Mesothelial cell of epicardium (in vitro differentiated cells): ENCODE measurements at places on chromosomes 7 and 10. TPM values are rescaled to one million over a fixed set of nuclear protein-coding genes. Genes with fewer than 3 reads are reported as not detected.

GRCh38 chr7:128835790-128836641 is 5.8 kb downstream of the FLNC start:
- peaks cover 15% of the 10 kb centered on the region for H3K36me3 ChIP-seq
- H3K4me1 ChIP-seq = peaks cover 32% of the 10 kb centered on the region
- DNase-seq = no peak
- H3K27ac ChIP-seq = no peak overlapping the region

GRCh38 chr10:116198676-116199035 is 74.3 kb downstream of the GFRA1 start:
- H3K4me1 ChIP-seq = no peaks in the 10 kb centered on the region
- peaks cover 9% of the 10 kb centered on the region for H3K36me3 ChIP-seq
- no peak for DNase-seq
- no peak overlapping the region for H3K4me3 ChIP-seq
- peaks cover 1% of the 10 kb centered on the region for H3K27me3 ChIP-seq
- H3K27ac ChIP-seq = no peak overlapping the region

The TET1 gene
- 34.2 to 35.7 TPM (median 35.6 TPM) in 3 replicates for total RNA-seq

DNA sequence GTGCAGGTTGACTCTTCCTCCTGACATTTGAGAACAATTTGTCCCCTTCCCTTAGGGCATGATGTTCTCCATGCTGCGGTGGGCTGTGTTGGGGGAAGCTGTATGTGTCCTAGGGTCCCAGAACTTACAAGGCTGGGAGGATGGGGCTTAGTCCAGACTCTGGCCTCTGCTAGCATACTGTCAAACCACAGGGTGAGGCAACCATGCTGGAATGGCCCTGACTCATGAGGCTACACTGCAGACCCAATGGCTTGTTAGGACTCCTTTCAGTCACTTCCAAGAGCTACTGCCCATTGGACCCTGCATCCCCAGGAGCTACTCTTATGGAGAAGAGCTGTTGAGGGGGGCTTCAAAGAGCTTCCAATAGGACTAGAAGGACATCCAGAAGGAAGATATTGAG is 20.1 kb upstream of the FAM170B start:
- H3K4me1 ChIP-seq = no peaks in the 10 kb centered on the region
- H3K36me3 ChIP-seq = no peaks in the 10 kb centered on the region
- H3K27ac ChIP-seq = no peak overlapping the region
- no peak for DNase-seq

- no peaks in the 10 kb centered on the region for H3K27me3 ChIP-seq
- H3K27ac ChIP-seq = peak overlapping the region; percentile 55
- DNase-seq = no peak
- no peak overlapping the region for H3K4me3 ChIP-seq
- peaks cover 1% of the 10 kb centered on the region for H3K36me3 ChIP-seq
Measured at GRCh38 chr10:82796510-82796909, 921.5 kb downstream of the NRG3 start.

DNA sequence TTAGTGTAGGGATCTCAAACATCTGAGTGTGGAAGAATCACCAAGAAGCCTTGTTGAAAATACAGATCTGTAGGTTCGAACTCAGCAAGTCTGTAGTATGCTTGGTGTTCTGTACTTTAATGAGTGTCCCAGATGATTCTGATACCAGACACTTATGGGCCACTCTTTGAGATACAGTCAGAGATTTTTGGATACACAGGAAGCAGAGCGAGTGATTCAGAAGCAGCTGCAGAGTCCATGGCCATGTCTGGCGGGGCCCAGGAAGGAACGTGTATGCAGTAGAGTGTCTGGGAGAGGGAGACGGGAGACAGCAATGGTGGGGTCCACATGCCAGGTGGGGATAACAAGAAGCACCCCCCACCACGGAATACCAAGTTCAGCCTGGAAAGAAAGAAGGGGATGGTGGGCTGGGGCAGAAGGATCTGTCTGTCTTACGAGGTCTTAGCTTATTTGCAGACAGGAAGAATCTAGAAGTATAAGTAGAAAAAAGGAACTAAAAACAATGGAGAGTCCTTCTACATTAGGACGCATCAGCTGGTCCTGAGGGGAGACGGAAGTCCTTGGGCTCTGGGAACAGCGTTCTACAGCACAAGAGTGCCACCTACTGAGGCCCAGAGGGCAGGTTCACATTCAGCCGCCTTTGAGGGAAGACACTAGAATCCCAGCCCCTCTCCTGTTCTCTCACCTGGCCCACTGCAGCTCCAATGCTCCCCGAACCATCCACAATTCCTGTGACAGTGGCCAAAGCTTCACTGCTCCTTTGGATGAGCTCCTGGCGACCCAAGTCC is 55.4 kb downstream of the SLC37A3 start:
- H3K36me3 ChIP-seq = peaks cover 52% of the 10 kb centered on the region
- H3K4me1 ChIP-seq = no peaks in the 10 kb centered on the region
- no peak overlapping the region for H3K4me3 ChIP-seq
- DNase-seq = no peak
- H3K27ac ChIP-seq = no peak overlapping the region

The CYTH3 gene
- 28.3 to 29.9 TPM (median 29.2 TPM) in 3 replicates for total RNA-seq

The CPA2 gene
- total RNA-seq = 0.54 to 0.73 TPM (median 0.72 TPM) in 3 replicates

- H3K4me1 ChIP-seq = peaks cover 24% of the 10 kb centered on the region
- no peaks in the 10 kb centered on the region for H3K36me3 ChIP-seq
- H3K27ac ChIP-seq = peak overlapping the region; percentile 98
- peak overlapping the region; percentile 28 for H3K4me3 ChIP-seq
- no peaks in the 10 kb centered on the region for H3K27me3 ChIP-seq
- DNase-seq = peak; percentile 50
Measured at GRCh38 chr10:73965890-73966768, 31.8 kb upstream of the VCL start.

The LRRC61 gene
- total RNA-seq = 3.3 to 4.0 TPM (median 3.4 TPM) in 3 replicates

DNA sequence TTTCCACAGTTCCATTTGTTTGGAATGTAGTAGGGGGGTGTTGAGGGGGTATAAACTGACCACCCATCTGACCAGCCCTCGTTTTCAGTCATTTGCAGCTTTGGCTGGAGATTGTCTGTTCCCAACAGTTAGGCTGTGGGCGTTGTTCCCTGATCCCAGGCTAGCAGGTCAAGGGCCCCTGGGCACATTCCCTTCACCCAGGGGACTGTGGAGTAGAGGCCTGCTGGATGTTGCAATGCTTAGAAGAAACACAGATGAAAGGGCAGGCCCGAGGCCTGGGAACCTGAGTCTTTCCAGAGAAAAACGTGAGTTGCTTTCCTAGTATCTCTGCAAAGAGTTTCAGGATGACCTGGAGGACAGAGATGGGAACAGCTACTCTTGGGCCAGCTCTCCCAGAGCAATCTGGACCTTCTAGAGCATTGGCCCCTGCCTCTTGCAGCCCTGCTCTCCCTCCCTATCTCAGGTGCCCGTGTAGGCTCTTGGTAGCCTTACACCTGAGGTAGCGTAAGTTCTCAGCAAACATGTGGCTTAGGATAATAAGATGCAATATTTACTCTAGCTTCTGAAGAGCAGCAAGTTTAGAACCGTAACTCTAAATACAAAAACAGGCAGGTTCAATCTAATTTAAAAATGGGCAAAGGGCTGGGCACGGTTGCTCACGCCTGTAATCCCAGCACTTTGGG is 99.4 kb upstream of the EFCAB10 start:
- H3K27ac ChIP-seq = no peak overlapping the region
- H3K36me3 ChIP-seq = no peaks in the 10 kb centered on the region

DNA sequence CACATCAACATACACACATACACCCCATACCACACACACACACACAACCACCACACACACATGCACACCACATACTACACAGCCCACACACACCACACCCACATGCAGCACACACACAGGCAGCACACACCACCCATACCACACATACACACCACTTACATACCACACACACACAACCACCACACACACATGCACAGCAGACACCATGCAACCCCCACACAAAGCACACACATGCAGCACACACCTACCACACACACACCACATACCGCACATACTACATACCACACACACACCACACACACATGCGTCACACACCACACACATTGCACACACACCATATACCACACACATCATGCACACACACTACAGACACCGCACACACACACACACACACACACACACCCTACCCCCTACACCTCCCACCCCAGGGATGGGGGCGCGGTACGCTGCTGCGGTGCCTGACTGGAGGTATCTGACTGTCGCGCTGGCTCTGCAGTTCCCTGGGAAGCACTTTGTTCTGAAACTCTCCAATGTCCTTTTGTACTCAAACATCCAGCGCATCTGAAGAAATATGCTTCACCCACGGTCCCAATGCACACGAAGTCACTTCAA is 5.4 kb upstream of the TRPV6 start:
- no peak overlapping the region for H3K4me3 ChIP-seq
- H3K36me3 ChIP-seq = no peaks in the 10 kb centered on the region
- no peak for DNase-seq
- no peak overlapping the region for H3K27ac ChIP-seq
- peaks cover 3% of the 10 kb centered on the region for H3K27me3 ChIP-seq

The SLC18A3 gene
- 0.18 to 0.34 TPM (median 0.18 TPM) in 3 replicates for total RNA-seq

The SLC26A3 gene
- total RNA-seq = not detected in 3 replicates

GRCh38 chr7:155738652-155739537 is 73.4 kb downstream of the SHH start:
- no peak overlapping the region for H3K4me3 ChIP-seq
- peaks cover 26% of the 10 kb centered on the region for H3K36me3 ChIP-seq
- H3K27ac ChIP-seq = no peak overlapping the region
- H3K4me1 ChIP-seq = no peaks in the 10 kb centered on the region

The NUTM2E gene
- total RNA-seq = 0.78 to 1.0 TPM (median 0.81 TPM) in 3 replicates

The VAX1 gene
- 0.09 TPM in 1 of 3 replicates, not detected in the others for total RNA-seq

DNA sequence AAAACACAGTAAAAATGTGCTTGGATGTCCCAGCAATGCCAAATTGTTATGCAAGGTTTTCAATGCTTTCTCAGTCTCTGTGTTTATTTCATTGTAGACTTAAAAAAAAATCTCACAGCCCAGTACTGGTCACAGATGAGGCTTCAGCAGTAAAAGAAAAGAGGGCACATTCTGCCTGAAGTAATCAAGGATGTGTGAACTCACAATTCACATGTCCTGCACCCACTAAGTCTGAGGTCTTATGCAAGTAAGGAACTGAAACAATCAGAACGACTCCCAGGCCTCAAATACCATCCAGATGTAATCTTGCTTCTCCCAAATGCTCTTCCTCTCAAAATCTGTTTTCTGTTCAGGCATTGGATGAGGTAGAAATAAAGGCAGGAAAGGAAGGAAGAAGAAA is 33.7 kb downstream of the ADRB1 start:
- H3K36me3 ChIP-seq = no peaks in the 10 kb centered on the region
- no peak overlapping the region for H3K27ac ChIP-seq
- no peak for DNase-seq
- no peaks in the 10 kb centered on the region for H3K4me1 ChIP-seq

DNA sequence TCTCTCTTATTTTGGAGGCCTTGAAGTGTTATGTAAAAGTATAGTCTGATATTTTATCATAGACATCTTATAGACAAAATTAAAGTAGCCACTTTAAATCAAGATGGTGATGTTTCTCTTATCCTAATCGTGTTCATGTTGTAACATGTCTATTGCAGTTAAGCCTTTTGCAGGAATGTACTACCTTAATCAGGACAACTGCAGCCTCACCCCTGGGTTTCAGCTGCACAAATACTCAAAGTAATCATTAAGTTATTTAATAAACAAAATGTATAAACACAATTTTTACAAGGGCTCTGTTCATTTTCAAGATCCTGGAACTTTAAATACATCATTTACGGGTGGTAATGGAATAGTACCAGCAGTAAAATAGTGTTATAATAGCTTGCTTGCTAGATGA is 14.4 kb upstream of the KIF5B start:
- peaks cover 26% of the 10 kb centered on the region for H3K4me1 ChIP-seq
- H3K27me3 ChIP-seq = no peaks in the 10 kb centered on the region
- no peaks in the 10 kb centered on the region for H3K36me3 ChIP-seq

- no peak overlapping the region for H3K27ac ChIP-seq
- no peak overlapping the region for H3K4me3 ChIP-seq
- peaks cover 8% of the 10 kb centered on the region for H3K4me1 ChIP-seq
Measured at GRCh38 chr7:74502216-74502891, 48.6 kb downstream of the GTF2IRD1 start.

GRCh38 chr10:18325889-18326531 is 185.8 kb downstream of the CACNB2 start:
- no peak for DNase-seq
- H3K27ac ChIP-seq = no peak overlapping the region
- H3K36me3 ChIP-seq = no peaks in the 10 kb centered on the region
- no peak overlapping the region for H3K4me3 ChIP-seq

GRCh38 chr10:133388236-133388972 is 5.6 kb upstream of the MTG1 start:
- no peaks in the 10 kb centered on the region for H3K27me3 ChIP-seq
- H3K27ac ChIP-seq = no peak overlapping the region
- no peaks in the 10 kb centered on the region for H3K4me1 ChIP-seq
- H3K4me3 ChIP-seq = no peak overlapping the region
- DNase-seq = peak; percentile 22

The ELFN1 gene
- total RNA-seq = 11.4 to 13.5 TPM (median 11.9 TPM) in 3 replicates

- no peak overlapping the region for H3K27ac ChIP-seq
- DNase-seq = no peak
- H3K36me3 ChIP-seq = no peaks in the 10 kb centered on the region
- H3K4me1 ChIP-seq = peaks cover 42% of the 10 kb centered on the region
- no peak overlapping the region for H3K4me3 ChIP-seq
Measured at GRCh38 chr7:77542895-77543294, 5.8 kb downstream of the PTPN12 start.

GRCh38 chr10:104472505-104472904 is 118.9 kb downstream of the CFAP58 start:
- no peaks in the 10 kb centered on the region for H3K36me3 ChIP-seq
- DNase-seq = no peak
- H3K4me1 ChIP-seq = no peaks in the 10 kb centered on the region
- H3K27me3 ChIP-seq = no peaks in the 10 kb centered on the region
- no peak overlapping the region for H3K27ac ChIP-seq
- no peak overlapping the region for H3K4me3 ChIP-seq

The LRRC18 gene
- not detected in 3 replicates for total RNA-seq

The C10orf105 gene
- 0.11 to 0.25 TPM (median 0.18 TPM) in 3 replicates for total RNA-seq

GRCh38 chr10:131074682-131075081 is 236.8 kb downstream of the TCERG1L start:
- H3K36me3 ChIP-seq = no peaks in the 10 kb centered on the region
- no peak for DNase-seq
- H3K27ac ChIP-seq = no peak overlapping the region
- no peak overlapping the region for H3K4me3 ChIP-seq
- peaks cover 9% of the 10 kb centered on the region for H3K4me1 ChIP-seq

The MMP21 gene
- 0.18 to 0.27 TPM (median 0.23 TPM) in 3 replicates for total RNA-seq

DNA sequence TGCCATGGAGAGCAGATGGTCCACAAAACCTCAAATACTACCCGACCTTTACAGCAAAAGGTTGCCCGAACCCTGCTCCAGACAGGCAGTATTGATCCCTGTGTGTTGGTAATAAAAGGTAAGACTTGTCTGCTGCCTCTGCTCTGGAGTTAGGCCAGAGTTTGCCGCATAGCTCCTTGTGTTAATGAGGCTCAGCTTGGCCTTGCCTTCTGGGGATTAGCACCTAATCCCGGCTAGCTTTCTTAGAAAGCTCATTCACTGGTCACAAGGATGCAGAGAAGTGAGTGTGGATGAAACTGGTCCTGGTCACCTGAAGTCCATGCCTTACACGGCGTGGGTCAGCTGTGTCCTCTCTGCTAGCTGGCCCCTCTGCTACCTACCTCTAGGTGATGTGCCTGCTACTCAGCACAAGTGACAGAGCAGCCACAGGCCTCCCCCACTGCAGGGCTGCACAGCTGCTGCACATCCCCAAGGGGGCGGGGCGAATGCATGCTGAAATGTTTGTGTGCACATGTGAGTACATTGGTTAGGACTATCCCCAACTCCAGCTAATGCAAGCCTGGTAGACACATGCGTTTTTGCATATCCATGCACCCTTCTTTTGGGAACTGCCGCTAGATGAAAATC is 31.7 kb upstream of the SYPL1 start:
- H3K4me1 ChIP-seq = peaks cover 7% of the 10 kb centered on the region
- DNase-seq = no peak
- no peak overlapping the region for H3K4me3 ChIP-seq
